ENCODE measurements at places on chromosomes 16 and 17.

DNA sequence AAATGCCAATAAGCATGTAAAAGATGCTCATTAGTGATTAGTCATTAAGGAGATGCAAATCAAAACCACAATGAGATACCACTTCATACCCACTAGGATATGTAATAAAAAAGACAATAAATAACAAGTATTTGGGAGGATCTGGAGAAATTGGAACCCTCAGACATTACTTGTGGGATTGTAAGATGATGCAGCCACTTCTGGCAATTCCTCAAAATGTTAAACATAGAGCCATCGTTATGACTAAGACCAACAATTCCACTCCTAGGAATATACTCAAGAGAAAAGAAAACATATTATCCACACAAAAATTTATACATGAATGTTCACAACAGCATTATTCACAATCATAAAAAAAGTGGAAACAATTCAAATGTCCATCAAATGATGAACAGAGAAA lies 336.2 kb upstream of the PMFBP1 start:
- no peak for DNase-seq

GRCh38 chr16:70470927-70471341 lies 16.5 kb downstream of the FCSK start:
- no peak for DNase-seq

- DNase-seq, result no peak
Observed at GRCh38 chr17:68700421-68700820, 99.3 kb upstream of the FAM20A start.

GRCh38 chr17:19975601-19976000 lies 2.0 kb downstream of the AKAP10 start:
- no peak for DNase-seq

DNA sequence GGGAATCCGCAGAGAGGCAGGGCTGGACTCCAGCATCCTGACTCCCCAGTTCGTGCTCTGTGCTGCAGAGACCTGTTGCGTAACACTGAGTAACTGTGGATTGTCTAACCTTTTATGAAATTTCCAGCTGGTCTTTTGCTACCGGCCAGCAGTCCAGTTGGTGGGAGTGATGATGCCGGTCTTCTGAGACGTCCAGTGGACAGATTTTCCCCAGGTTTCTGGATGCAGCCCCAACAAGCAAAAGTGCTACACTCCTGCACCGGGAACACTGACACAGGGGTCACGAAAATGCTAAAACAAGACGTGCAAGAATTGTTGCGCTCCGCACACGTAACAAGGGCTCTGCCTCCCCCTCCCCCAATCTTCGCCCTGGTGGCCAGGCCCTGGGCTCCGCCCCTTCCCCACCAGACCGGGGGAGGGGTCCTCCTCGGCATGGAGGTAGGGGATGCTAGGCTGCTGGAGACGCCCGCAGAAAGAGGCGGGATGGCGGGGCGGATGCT lies 701 bp upstream of the MRC2 start:
- peak; percentile 38 for DNase-seq

- no peak for DNase-seq
Observed at GRCh38 chr17:31561469-31562375, 170.2 kb downstream of the RAB11FIP4 start.

GRCh38 chr16:67580202-67580601 lies 17.9 kb downstream of the CTCF start:
- no peak for DNase-seq

DNA sequence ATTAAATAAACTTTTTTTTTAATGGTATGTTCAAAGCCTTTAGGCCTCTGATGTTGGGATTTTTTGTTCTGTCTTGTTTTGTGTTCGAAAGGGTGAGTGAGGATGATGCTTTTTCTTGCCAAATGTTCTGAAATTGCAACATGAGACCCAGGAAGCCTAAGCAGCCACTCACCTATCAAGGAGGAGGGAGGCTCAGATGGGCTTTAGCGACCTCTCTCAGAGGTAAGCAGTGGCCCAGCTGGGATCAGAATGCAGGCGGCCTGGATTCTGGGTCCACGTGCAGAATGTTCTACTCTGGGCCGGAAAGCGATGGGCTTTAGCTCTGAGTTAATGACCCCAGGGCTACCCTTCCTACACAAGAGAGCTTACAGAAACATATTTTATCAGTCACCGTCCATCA lies 386.6 kb downstream of the SOX9 start:
- no peak for DNase-seq

DNA sequence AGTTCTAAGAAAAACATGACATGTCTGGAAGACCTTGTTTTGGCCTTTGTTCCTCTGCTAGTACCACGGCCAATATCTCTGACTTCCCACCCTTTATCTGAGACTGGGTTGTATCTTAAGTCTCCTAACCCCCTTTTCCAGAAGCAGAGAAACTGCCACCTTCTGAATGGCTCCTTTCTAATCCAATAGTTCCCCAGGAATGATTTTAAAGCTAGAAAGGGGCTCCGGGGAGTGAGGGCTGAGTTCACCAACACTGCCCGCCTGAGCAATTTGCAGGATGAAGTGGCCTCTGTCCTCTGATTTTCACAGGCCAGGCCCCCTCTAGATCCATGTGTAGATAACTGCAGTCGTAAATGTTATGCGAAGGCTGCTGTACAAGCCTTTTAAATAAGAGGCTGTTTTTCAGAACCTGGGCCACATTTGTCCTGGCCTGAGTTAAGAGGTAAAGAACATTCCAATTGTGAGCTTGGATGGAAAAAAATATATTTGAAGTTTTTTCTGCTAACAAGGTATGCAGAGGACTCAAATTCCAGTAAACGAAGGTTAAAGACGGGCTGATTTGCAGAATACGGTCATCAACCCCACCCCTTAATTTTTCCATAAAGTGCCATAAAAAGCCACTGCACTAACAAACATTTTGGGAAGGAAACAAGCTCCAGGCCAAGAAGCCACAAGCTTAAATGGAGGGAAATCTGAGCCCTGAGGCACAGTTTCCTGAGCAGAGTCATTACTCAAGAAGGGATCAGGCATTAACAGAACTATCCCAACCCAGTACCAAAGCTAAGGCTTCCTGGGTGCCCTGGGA lies 117.0 kb upstream of the MAF start:
- DNase-seq, result no peak

DNA sequence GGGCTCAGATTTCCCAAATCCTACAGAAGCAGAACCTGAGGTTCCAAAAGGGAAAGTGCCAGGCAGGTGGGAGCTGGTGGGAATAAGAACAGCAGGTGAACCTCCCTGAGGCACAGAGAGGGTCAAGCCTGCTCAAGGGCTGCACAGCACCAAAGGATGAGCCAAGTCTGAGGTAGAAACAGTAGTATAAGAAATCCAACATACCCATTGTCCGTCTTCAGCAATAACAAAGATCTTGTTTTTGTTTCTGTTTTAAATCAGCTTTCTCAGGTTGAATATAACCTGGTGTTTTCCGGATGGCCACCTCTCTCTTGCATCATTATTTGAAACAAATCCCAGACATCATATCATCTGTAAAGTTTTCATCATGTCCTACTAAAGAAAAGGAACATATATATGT lies 10.6 kb upstream of the CES3 start:
- DNase-seq, result no peak

- DNase-seq, result no peak
Observed at GRCh38 chr17:7897090-7897489, 8.5 kb downstream of the CHD3 start.

- no peak for DNase-seq
Observed at GRCh38 chr17:76475302-76475701, 7.9 kb downstream of the AANAT start.

- no peak for DNase-seq
Observed at GRCh38 chr17:63279498-63280230, 166.4 kb downstream of the CYB561 start.

- no peak for DNase-seq
Observed at GRCh38 chr16:77470851-77471250, 36.0 kb upstream of the ADAMTS18 start.

- no peak for DNase-seq
Observed at GRCh38 chr17:14317383-14317782, 16.5 kb downstream of the HS3ST3B1 start.

DNA sequence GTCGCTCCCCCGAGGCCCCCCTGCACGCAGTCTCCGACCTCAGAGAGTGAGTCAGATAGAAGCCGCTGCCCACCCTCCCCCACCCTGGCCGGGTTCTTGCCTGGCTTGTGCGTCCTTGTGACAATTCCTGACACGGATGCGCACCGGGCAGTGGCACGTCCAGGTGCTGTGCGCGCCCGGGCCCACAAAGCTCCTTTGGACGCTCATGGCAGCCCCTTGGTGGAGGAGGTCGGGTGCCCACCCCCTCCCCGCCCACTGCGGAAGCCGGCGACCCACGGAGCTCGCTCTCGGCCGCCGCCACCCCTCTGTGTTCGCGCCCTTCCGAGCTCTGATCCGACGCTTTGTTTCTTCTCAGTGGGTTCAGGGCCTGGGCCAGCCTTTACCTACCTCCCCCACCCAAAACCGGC lies 662 bp upstream of the TUBB3 start:
- DNase-seq, result peak; percentile 80

GRCh38 chr16:89197633-89198416 lies 2.5 kb downstream of the SLC22A31 start:
- DNase-seq, result no peak

DNA sequence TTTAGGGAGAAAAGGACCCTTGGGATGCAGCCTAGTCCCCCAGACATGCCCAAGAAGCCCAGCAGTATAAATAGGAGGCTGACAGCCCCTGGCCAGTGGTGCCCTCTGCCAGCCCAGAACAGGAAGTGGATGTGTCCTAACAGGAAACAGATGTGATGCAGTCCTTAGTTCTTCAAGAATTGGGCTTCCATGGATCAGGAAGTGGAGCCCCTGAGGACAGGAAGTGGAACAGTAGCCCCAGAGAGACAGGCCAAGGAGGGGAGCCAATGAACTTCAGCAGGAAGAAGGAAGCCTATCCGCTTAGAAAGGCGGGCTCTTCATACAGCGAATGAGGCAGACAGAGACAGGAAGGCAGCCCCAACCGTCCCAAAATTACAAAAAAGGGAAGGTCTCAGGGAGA lies 7.2 kb downstream of the CTF1 start:
- DNase-seq, result no peak

- no peak for DNase-seq
Observed at GRCh38 chr17:66952031-66952524, 12.4 kb upstream of the CACNG4 start.

- DNase-seq, result peak; percentile 10
Observed at GRCh38 chr17:20315821-20316220, 151.5 kb downstream of the LGALS9B start.

DNA sequence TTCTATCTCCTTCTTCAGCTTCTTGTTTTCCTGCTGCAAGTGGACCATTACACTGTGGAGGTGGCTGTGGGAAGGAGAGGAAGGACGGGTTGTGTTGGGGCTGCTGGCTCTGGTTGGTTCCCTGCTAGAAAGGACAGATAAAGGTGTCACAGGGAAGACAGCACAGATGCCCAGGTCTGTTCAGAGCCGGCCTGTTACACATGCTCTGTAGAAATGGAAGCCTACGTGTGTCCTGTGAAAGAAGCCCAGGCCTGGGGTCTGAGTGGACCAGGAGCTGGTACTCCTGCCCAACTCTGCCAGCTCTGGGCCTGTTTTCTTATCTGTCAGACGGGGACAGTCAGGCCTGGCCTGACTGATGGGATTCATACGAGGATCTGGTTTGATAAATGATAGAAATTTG lies 26.4 kb downstream of the DHX38 start:
- no peak for DNase-seq

DNA sequence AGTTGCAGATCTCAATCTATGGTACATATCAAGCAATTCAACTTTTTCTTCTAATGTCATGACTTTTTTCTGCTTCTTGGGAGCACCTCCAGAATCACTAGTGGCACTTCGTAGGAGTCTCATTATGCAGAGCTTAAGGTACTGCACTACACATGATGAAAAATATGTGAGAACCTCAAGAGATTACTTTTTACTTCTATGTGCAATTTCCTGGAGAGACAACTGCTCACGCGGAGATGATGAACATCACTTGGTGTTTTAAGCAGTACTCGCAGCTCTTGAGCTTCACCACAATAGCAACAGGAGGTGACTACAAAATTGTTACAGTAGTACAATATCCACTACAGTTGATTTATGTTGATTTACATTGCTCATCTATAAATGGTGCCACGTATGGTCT lies 79.7 kb downstream of the MRTFB start:
- DNase-seq, result no peak

GRCh38 chr16:72856797-72857196 lies 191.1 kb downstream of the ZFHX3 start:
- peak; percentile 26 for DNase-seq

- DNase-seq, result no peak
Observed at GRCh38 chr16:56909527-56909979, 22.4 kb upstream of the HERPUD1 start.

- DNase-seq, result no peak
Observed at GRCh38 chr16:287298-287811, 4.4 kb downstream of the PDIA2 start.

DNA sequence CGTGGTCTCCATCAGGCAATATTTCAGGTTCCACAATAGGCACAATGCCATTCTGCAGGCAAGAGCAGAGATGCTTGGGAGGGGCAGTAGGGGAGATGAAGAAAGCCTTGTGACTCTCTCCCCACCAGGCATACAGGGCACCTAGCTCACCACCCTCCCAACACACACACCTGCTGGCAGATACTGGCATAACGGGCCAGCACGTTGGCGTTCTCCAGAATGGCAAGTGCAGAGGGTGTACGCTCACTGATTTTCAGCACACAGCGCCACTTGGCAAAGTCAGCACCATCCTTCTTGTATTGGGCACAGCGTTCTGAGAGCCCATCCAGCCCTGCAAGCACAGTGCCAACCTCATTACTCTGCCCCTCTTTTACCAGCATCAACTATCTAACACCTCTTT lies 2.2 kb downstream of the ALDOC start:
- DNase-seq, result no peak

DNA sequence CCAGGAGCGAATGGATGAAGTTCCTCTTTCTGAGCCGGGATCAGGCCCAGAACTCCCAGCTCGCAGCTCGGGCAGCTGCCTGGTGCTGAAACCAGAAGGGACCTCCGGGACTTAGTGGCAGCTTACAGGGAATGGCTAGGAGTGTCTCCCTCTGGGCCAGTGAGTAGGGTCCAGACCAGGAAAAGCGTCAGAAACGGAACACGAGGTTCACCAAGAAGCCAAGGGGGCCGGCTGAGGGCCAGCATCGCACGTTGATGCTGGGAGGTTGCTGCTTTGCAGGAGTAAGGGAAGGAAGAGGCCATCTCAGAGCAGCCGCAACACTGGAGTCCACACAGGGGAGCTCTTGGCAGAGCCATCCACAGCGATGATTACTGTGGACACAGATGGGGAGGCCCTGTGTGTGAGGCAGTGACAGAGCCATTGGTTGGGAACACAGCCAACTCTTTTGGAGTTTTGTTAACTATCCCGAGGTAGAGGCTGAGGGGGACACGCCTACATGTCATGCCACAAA lies 74.0 kb upstream of the CREBBP start:
- DNase-seq, result peak; percentile 33

GRCh38 chr16:31351942-31352325 lies 3.0 kb upstream of the ITGAX start:
- DNase-seq, result no peak

- DNase-seq, result peak; percentile 43
Observed at GRCh38 chr17:50909765-50910605, 43.8 kb upstream of the TOB1 start.

DNA sequence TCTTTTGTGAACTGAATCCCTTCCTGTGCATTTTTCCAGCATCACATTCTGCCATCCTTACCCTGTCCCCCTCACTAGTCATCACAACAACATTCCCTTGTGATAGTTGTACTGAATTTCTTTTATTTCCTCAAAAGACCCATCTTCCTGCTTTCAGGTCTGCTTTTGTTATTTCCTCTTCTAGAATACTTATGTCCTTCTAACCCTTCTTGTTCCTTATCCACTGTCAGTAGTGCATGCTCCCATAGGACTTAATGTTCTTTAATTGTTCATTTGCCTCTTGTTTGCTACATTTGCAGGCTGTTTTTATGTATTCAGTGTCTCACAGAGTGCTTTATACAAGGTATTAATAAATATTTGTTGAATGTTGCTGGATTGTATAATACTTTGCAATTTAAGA lies 73.0 kb downstream of the BCAS3 start:
- DNase-seq, result no peak

All from NCI-H82 (cell line).